ENCODE measurements at places on chromosomes 1 and 21.

DNA sequence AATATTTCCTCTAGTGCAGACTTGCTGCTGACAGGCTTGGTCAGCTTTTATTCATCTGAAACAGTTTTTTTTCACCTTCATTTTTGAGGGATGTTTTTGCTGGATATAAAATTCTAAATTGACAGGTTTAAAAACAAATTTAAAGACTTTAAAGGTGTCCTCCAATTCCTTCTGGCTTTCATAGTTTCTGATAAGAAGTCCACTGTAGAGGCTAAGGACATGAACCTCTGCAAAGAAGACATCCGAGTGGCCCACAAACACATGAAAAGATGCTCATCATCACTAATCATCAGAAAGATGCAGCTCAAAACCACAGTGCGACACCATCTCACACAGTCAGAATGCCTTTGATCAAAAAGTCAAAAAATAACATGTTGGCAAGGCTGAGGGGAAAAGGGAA is 42.0 kb upstream of the DYRK1A start:
- no peak for DNase-seq

GRCh38 chr1:219797009-219797408 is 131.3 kb downstream of the SLC30A10 start:
- DNase-seq = no peak

- no peak for DNase-seq
These were observed 1.7 kb downstream of the GABPB2 start for GRCh38 chr1:151072224-151072623.

GRCh38 chr21:35852820-35853219 is 207.5 kb downstream of the SETD4 start:
- no peak for DNase-seq

- no peak for DNase-seq
These were observed 150.8 kb downstream of the NR5A2 start for GRCh38 chr1:200178340-200178739.

- DNase-seq = no peak
These were observed 4.6 kb upstream of the TRPM2 start for GRCh38 chr21:44348861-44349260.

DNA sequence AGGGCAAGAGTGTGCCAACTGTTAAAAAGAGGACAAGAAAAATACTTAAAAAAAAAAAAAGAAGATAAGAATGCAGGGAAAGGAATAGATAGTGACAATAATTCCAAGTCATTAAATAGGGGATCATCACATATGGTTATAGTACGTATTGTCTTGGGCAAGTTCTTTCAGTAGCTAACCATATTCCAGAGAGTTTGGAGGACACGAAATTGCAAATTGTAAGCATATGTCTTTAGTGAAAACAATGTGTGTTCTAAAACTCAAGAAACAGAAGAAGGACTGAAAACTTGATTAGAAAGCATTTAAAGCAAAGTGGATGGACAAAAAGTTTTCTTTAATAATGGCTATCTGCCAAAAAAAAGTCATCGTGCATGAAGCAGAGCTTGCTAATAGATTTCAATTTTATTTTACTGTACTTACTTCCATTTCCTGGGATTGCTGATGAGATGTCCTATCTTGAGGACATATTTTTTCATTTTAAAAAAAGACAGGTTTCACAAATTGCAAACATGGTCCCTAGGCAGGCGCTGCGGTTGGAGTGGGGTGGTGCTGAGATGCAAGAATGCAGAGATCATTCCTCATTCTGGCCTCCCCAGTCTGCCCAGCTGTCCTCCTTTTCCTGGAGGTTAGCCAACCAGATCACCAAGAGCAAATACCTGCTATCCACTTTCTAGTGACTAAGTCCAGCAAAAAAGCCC is 11.9 kb downstream of the TSPAN2 start:
- DNase-seq = no peak

GRCh38 chr1:79193211-79194079 is 186.9 kb upstream of the ADGRL4 start:
- DNase-seq = no peak

- no peak for DNase-seq
These were observed 162.2 kb downstream of the PBX1 start for GRCh38 chr1:164721228-164721496.
